ENCODE measurements at places on chromosomes 2 and 18.

- DNase-seq, result no peak
These were observed 963 bp downstream of the GNLY start for GRCh38 chr2:85695121-85695520.

DNA sequence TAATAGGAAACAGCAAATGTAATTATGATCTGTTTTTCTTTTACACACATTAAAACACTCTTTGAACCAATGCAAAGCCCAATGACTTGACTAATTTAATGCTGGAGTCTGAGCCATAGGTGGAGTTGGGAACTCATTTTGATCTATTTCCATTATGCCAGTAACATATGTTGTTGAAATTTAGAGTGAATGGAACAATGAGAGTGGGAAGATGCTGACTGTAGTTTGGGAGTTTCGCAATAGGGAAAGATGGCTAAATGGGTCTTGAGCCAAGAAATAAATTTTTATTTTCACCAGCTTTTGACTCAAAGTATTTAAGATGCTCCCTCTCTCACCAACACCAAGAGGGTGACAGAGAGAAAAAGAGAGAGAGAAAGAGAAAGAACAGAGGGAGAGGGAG lies 246.7 kb downstream of the DLGAP1 start:
- no peak for DNase-seq

- no peak for DNase-seq
These were observed 536.2 kb upstream of the FSIP2 start for GRCh38 chr2:185202381-185202780.

DNA sequence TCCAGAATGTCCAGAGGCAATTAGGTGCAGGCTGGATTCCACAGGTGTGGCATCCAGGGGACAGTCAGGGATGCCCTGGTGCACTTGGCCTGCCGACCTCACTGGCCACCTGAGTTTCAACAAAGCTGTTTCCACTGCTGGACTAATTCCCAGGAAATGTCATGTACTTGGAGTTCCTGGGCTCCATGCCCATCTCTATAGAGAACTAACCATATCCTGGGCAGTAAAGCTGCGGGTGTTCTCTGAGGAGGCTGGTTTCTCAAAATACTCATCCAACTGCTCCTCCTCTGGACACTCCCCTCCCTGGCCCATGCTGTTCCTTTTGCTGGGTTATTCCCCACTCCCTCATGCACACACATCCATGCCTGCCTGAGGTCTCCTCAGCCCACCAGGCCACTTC lies 161.9 kb upstream of the SKOR2 start:
- DNase-seq, result no peak

DNA sequence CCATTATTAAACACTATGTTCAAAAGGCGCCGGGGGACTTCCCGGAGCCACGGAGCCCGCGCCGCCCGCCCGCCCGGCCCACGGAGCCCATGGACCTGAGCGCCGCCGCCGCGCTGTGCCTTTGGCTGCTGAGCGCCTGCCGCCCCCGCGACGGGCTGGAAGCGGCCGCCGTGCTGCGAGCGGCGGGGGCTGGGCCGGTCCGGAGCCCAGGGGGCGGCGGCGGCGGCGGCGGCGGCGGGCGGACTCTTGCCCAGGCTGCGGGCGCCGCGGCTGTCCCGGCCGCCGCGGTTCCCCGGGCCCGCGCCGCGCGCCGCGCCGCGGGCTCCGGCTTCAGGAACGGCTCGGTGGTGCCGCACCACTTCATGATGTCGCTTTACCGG lies 197 bp downstream of the GDF7 start:
- no peak for DNase-seq

- no peak for DNase-seq
These were observed 91.1 kb downstream of the ZNF532 start for GRCh38 chr18:58955738-58956137.

DNA sequence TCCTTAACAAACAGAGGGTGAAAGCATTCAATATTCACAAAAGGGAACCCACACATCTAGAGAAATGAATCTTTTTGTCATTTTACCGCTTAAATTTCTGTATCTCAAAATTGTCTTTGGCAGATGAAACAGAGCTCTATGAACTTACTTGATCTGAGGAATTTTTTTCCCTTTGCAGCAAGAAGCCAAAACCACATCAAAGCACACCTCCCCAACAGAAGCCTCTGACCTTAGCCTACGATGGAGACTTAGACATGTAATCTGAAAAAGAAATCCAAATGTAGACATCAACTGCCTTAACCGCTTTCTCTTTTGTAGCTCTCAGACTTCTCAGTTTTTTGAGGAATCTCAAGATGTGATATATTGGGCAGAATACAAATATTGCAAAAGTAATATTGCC lies 287.9 kb upstream of the HNMT start:
- DNase-seq, result no peak

GRCh38 chr2:173401716-173402326 lies 47.1 kb downstream of the CDCA7 start:
- no peak for DNase-seq

GRCh38 chr2:28325567-28326468 lies 66.8 kb upstream of the FOSL2 start:
- no peak for DNase-seq

- DNase-seq, result no peak
These were observed 39.1 kb upstream of the PRLH start for GRCh38 chr2:237527233-237527632.

GRCh38 chr2:120001471-120001870 lies 11.4 kb upstream of the EPB41L5 start:
- DNase-seq, result no peak

DNA sequence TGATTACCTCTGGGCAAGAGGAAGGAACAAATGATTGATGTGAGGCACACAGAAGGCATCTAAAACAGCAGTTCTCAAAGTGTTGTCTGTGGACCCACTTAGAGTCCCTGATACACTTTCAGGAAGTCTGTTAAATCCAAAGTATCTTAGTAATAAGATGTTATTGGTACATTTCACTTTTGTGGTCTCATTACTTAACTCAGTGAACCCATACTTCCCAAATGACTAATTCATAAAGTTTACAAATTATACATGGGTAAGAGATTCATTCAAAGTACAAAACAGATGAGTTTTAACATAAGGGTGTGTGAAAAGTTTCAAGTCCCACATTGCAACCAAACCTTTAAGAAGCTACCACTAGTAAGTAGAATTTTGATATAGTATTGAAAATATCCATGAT lies 440.5 kb downstream of the NUP35 start:
- no peak for DNase-seq

- no peak for DNase-seq
These were observed 212.6 kb downstream of the TNS1 start for GRCh38 chr2:217790195-217790594.

DNA sequence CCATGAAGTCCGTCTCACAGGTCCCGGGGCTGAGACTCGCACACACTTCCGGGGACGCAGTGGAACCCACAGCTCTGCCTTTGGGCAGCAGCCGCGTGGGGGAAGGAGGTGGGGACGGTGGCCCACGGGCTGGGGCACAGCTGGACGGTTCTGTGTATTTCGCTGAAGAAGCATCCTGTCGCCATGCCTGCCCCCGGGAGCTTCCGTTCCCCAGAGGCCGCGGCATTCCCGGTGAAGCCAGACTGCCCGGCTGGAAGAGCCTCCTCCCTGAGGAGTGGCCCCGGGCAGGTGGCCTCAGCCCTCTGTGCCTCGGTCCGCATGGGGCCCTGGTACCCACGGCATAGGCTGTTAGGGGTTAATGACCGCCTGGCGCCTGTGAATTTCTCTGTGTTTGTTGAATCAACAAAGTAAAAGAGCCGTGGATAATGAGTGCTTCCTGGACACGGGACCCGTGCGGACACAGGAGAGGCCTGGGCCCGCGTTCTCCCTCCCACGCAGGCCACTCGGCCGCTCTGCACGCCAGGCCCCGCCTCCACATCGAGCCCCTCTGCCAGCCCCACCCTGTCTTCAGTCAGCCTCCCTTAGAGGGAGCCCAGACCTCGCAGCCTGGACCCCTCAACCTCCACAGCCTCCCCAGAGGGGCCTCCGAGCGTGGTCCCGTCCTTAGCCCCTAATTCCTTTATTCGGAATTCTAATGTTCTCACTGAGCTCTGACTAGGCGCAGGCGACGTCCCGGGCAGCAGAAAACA lies 51.0 kb downstream of the KCNG2 start:
- no peak for DNase-seq

- peak; percentile 56 for DNase-seq
These were observed 11.7 kb downstream of the OSBPL6 start for GRCh38 chr2:178205853-178206521.

DNA sequence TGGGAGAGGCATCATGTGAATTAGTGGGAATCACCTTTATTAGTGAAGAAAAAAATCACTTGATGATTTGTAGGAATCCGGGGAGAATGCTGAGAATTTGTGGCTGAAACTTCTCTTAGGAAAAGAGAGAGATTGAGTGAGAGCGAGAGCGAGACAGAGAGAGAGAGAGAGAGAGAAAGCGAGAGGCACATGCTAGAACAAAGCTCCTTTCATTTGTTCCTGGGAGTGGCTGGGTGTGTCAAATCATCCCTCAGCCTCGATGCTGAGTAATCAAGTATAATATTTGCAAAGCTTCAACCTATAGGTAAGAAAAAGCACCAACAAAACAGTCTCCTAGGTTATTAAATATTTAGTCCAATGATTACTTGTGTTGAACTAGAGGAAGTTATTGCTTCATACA lies 4.4 kb upstream of the SERPINB5 start:
- DNase-seq, result no peak

GRCh38 chr2:675460-675859 lies 1.7 kb downstream of the TMEM18 start:
- DNase-seq, result no peak

DNA sequence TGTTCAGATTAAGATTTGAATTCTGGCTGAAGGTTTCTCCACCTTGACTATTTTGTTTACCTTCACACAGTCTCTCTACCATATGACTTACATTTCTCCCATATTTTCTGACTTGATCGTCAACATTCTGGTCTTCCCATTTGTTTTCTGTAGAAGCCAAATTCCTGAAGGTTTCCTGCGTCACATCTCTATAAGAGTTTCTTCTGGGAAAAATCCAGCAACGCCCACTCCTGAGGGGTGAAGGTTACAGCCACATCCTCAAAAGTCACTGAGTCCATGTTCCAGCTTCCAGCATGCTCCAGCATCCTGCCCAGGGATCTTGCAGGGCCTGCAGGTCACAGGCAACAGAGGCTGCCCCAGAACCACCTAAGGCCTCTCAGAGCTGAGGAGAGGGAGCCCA lies 47.5 kb downstream of the NBEAL1 start:
- DNase-seq, result no peak

GRCh38 chr2:225694664-225695063 lies 295.2 kb downstream of the NYAP2 start:
- DNase-seq, result no peak

- DNase-seq, result no peak
These were observed 115.0 kb downstream of the MREG start for GRCh38 chr2:215898363-215898762.

- DNase-seq, result no peak
These were observed 62.5 kb upstream of the ACTR3 start for GRCh38 chr2:113827426-113827825.

DNA sequence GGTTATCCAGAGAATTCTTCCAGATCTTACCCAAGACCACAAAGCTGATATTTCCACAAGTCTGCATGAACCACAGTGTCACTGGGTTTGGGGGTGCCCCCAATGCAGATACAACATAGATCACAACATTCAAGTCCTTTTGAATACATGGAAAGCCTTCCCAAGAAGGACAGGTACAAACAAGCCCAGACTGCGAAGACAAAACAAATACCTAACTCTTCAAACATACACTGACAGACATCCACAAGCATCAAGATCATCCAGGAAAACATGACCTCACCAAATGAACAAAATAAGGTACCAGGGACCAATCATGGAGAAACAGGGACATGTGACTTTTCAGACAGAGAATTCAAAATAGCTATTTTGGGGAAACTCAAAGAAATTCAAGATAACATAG lies 93.1 kb downstream of the MDH1 start:
- DNase-seq, result no peak

GRCh38 chr2:109674894-109675534 lies 60.9 kb downstream of the SOWAHC start:
- no peak for DNase-seq

Data from RKO (cell line).